ENCODE measurements at places on chromosomes 6 and 20.

- DNase-seq: no peak
These were observed 36.3 kb downstream of the DYNLT1 start for GRCh38 chr6:158608221-158608620.

DNA sequence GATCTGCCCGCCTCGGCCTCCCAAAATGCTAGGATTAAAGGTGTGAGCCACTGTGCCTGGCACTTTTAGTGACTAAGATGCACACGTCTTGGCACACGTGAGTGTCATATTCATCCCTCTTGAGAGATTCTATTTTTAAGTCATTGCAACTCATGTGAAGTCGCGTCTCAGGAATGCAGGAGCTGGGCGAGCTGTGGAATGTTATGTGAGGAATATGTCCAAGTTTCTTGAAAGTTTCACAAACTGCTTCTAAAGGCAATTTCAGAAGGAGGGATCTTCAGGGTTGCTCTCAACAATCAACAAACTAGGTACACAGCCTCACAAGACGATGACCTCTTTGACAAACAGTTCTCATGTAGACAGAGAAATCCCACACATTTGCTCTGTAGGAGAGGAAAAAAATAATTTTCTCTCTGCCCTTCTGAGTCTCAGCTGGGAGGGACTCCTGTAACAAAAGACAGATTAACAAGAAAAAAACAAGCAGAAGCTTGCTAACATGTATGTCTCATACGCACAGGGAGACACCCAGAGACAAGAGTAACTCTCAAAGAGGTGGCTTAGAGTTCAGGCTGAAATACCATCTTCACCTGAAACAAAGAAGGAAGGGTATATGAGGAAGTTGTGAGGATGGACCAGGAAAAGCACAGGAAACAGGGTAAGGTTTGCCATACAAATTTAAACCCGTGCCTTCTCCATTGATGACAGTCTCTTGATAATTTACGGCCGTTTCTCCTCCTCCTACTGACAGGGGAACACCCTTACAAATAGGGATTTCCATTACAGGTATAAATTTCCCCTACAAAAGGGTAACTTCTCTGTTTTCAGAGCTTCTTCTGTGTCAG, 45.3 kb upstream of the FAM50B start:
- DNase-seq: no peak

DNA sequence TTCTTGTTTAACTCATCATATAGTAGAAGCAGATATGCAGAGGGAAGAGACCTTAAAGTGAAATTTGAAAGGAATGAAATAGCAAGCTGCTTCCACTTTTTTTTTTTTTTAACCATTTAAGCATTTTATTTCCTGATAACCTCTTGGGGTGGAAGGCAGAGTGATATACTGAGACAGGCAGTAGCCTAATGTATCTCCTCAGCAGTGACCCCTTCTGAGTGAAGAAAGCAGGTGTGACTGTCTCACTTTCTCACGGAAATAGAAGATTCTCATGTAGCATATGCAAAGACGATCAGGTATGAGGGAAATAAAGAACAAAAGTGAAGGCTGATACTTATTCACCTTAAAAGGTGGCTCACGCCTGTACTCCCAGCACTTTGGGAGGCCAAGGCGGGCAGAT, 187.1 kb upstream of the STXBP5 start:
- no peak for DNase-seq

DNA sequence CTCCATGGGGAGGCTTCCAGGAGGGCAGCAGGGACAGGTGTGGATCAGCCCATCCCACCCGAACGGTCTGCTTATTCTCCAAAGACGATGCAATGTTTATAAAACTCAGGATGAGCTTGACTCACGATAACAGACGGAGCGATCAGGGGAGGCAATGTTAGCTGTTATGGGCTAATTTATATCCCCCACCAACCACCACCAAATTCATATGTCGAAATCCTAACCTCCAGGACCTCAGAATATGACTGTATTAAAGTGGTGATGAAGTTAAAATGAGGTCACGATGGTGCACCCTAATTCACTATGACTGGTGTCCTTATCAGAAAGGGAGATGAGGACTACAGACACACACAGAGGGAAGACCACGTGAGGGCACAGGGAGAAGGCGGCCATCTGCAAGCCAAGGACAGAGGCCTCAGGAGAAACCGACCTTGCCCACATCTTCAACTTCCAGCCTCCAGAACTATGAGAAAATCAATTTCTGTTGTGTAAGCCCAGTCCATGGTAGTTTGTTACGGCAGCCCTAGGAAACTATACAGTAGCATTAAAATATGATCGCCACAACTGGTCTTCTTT, 7.0 kb downstream of the ADTRP start:
- no peak for DNase-seq

DNA sequence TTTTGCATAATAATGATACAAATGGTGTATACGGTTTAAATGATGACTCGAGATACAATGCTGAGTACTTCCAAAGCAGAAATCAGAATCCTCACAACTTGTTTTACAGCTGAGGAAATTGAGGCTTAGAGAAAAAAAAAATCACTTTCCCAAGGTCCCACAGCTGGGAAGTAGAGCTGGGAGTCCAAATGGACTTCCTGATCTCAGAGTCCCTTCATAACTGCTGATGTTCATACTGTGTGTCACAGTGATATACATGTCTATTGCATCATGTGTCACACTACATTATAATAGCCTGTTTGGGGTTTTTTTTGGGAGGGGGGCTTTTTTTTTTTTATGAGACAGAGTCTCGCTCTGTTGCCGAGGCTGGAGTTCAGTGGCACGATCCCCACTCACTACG, 8.5 kb downstream of the HM13 start:
- DNase-seq: no peak

GRCh38 chr20:34515484-34516246, 557 bp upstream of the DYNLRB1 start:
- no peak for DNase-seq

- no peak for DNase-seq
These were observed 309.2 kb downstream of the CDH4 start for GRCh38 chr20:61561111-61561830.

- no peak for DNase-seq
These were observed 9.9 kb upstream of the BAK1 start for GRCh38 chr6:33589731-33590530.

GRCh38 chr6:149895048-149895590, 2.8 kb downstream of the RAET1E start:
- no peak for DNase-seq

DNA sequence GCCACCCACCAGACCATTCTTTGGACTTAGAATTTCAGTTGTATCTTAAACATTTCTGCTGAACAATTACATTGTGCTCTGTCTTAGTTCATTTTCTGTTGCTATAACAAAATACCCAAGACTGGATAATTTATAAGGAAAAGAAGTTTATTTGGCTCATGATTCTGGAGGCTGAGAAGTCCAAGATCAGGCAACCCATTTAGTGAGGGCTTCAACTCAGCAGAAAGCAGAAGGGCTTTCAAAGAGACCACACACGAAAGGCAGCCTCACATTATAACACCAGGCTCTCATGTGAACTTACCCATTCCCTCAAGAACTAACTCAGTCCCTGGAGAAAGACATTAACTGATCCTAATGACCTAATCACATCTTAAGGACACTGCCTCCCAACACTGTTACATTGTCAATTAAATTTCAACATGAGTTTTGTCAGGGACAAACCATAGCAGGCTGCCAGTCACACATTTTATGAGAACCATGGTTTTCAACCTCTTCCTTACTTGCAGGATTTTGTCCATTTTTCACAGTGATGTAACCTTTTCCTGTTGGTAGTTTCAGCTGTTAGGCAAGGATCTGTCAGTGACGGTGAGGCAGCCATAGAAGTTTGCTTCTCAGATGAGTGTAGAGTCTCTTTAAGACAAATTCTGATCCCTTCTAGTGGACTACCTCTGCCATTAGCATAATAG, 399.6 kb upstream of the SOX4 start:
- no peak for DNase-seq

DNA sequence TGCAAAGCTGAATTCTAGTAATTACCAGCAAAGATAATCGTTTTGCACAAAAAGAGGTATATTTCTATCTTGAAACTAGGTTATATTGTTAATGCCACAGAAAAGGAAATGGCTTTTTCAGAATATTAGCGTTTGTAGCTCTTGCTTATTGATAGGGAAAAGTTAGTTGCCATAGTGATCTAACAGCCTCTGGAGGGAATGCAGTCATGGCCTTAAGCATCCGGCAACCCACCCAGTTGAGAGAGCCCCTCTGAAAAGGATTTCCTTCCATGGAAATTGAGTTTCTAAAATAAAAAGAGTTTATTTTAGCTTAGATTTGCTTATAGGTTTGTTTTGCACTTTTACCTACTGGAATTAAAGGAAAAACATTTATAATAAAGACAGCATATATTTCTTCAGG, 224.5 kb downstream of the BCKDHB start:
- DNase-seq: no peak

GRCh38 chr20:1376408-1377270, 16.2 kb downstream of the FKBP1A start:
- no peak for DNase-seq

DNA sequence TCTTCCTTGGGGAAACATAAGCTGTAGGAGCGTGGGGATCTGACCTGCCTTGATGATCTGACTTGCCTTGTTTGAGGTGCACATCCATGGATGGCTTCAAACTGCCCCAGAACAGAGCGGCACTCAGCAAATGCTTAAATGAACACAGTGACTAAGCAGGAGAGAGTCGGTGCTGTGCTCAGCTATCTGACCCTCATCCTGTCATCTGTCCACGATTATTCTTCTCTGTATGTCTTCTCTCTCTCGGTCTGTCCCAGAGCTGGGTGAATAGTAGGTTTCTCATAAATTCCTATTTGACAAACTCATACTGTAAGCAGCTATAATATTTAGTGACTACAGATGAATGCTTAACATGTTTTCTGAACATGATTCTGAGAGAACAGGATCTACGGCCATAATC, 37.3 kb downstream of the TRAM2 start:
- DNase-seq: no peak

DNA sequence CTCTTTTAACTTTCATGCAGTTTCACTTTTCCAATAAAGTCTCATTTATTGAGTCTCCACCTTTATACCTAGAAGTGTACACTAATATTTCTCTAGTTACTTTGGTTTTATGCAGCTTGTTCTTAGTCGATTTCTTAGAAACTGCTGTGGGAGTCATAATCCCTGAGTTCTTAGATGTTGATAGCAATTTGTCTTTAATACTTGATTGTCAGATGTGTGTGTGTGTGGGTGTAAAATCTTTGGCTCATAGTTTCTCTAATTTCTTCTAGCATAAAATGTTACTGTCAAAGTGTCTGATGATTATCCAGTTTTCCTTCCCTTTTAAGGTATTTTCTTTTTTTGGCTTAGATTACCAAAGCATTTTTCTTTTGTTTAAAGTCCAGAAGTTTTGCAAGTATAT, 473.8 kb upstream of the PTCHD4 start:
- no peak for DNase-seq
